Motor neuron (in vitro differentiated cells): ENCODE measurements at places on chromosomes 1 and 21.

DNA sequence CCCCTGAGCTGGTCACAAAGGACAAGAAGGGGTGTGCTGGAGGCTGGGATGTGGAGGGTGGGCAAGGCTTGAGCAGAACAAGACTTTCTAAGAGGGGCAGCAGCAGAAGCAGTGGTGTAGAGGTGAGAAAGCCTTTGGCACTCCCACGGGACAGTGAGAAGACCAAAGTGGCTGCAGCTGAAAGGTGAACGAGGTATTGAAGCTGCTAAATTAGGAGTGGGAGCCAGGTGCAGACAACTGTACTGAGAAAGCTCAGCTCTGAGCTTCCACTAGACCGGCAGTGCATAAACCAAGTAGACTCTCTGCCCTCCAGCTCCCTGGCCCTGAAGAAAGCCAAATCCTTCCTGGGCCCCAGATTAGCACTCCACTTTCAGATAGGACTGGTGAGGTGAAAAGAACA, 93.0 kb downstream of the VWA5B1 start:
- ATAC-seq, result no peak

DNA sequence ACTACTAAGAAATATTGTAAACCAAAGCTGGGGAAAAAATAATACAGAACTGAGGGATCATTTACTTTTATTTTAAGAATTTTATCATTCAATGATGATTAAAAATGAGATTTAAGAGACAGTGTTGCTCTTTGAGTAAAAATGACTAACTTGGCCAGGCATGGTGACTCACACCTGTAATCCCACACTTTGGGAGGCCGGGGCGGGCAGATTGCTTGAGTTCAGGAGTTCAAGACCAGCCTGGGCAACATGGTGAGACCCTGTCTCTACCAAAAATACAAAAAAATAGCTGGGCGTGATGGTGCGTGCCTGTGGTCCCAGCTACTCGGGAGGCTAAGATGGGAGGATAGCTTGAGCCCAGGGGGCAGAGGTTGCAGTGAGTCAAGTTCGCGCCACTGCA, 21.8 kb upstream of the PLEKHO1 start:
- ATAC-seq, result no peak

- ATAC-seq, result peak; percentile 51
Observed at GRCh38 chr1:161071886-161072371, 2.2 kb upstream of the ARHGAP30 start.

GRCh38 chr1:15452866-15453571, 3.5 kb upstream of the CELA2A start:
- ATAC-seq, result no peak

GRCh38 chr1:101592845-101593244, 356.0 kb downstream of the S1PR1 start:
- no peak for ATAC-seq

- ATAC-seq, result no peak
Observed at GRCh38 chr1:7885513-7886404, 32.9 kb upstream of the UTS2 start.

- ATAC-seq, result peak; percentile 41
Observed at GRCh38 chr1:150516050-150516591, 569 bp downstream of the FALEC start.

DNA sequence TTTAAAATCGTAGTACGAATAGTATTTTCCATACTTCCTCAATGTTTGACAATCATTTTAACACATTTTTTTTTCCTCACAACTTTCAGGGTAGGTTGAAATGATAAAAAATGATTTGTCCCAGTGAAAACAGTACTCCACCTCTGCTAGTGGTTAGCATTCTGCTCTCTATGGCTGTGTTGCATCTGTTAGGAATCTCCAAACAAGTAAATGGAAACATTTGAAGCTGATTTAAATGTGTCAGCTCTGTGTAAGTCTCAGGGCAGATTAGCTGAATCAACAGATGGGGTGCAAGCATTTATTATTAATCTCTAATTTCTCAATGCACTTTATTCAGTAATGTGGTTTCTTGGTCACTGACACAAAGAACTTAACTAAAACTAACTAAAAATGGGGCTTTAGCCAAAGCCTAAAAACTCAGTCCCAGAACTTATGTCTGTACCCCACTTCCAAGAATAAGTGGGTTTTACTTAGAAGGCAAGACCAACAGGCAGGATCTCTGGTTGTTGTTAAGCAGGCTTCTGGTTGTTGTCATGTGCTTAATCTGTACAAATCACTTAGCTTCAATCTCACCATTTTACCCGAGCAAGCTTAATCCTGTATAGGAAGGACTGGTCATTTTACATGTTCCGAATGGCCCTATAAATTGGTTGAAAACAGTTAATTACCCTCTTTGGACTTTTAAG, 67.8 kb downstream of the PRRX1 start:
- peak; percentile 31 for ATAC-seq

- peak; percentile 55 for ATAC-seq
Observed at GRCh38 chr21:45617021-45617921, 26.3 kb upstream of the PCBP3 start.

GRCh38 chr1:171801487-171801891, 20.0 kb downstream of the METTL13 start:
- peak; percentile 10 for ATAC-seq

GRCh38 chr1:53400761-53401674, 58.2 kb upstream of the DMRTB1 start:
- ATAC-seq, result no peak

DNA sequence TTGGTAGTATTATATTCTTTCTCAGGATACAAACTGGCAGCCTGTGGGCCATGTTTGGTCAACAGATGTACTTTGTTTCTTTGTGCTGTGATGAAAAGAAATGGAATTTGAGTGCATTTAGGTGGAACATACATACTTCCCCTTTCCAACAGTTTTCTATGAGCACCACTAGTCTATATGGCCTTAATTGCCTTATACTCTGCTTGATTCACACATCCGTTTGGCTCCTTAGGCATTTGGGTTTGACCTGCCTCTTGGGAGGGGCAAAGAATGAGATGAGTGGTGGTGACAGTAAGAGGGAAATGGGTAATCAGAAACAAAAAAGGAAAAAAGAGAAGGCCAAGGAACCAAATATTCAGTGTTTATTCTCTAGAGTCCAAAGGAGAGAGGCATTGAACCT, 17.0 kb downstream of the CFAP126 start:
- ATAC-seq, result no peak

DNA sequence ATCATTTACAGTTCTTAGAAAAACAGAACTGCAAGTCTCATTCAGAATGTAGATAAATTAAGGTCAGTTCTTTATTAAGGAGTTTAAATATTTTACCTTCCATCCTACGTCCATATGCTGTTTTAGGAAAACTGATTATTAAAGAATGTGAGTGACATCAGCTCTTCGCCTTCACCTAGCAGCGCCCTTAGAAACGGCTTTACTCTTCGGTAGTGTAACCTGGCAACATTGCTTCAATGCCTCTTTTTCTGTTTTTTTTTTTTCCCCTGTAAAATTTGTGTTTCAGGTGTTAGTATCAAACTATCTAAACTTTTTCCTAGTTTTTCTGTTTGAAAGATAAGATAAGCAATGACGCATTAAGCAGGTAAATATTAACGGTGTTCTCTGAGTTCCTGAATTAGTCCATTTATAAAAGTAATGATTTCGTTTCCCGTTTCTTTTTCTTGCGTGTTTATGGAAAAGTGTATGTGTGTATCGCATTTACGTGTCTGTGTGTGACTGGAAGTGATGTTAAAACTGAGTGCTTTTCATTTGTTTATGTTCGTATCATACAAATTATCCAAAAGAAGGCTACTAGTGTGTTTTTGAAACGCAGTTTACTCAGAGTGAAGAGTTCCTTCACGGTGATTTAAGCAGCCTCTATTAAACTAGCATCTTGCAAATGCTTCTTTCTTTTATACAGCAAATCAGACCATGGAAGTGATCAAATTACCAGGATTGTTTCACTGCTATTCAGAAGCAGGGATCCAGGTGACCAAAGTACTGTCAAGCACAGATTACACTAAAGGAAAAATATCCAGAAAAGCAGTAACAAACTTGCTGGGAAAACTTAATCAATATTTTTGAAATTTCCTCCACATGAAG, 139.0 kb downstream of the SDCCAG8 start:
- no peak for ATAC-seq

- no peak for ATAC-seq
Observed at GRCh38 chr1:223386013-223386412, 7.2 kb upstream of the CCDC185 start.

DNA sequence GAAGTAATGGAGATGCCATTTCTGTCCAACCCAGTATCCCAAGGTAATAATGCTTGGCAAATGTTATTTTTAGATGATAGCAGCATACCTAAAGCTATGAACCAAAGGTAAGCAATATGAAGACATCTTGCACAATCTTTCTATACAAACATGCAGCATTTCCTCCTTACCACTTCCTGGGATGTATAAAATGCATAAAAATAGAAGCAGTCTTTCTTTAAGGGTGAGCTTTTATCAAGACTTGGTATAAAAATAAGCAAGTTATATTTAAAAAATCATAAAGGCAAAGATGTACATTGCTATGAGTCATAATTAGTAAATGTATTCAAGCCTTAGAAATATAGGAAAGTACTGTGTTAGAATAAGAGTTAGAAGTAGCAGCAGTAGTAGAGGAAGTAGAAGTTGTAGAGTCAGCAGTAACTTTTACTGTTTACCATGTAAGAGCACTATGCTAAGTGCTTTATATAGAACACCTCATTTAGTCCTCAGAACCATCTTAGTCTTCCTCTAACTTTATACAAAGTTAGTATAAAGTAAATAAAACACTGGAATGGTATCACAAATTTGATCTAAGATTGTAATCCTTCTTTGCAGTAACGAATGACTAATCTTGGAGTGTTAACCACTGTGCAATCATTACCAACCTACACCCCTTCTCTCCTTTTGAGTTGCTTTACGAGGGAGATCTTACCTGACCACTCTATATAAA, 371.3 kb downstream of the VAV3 start:
- no peak for ATAC-seq

DNA sequence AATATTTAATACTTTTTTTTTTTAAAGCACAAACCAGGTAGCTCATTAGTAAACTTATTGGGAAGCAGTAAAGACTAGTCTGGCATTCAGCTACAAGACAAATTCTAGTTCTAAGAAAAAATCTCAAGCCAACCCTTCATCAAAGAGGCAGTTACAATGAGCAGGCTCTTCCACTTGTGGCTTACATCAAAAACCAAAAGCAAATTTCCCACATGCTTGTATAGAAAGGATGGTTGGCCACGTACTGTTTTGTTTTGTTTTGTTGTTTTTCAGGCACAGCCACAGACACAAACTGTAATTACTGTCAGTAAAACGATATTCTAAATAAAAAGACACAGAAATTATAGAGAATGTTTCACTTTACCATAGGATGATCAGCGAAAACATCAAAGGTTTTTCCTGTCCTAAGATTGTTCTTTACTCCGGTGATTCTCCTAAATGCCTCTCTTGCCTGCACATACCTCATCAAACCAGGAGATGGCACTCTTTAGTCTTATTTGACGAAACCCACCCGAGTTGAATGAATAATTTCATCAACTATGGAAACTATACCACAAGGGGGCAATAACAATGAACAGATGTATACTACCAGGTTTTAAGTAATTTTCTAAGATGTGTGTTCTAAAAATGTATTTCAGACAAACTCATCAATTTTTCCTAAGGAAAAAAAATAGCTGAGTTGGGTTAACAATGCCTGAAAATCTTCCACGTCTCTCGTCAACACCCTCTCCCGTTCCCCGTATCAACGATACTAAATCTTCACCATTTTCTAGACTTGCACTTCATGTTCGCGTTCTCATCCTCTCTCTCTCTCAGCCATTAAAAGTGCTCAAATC, 26.9 kb downstream of the RPL5 start:
- peak; percentile 85 for ATAC-seq

- no peak for ATAC-seq
Observed at GRCh38 chr1:30286241-30286987, 437.0 kb downstream of the MATN1 start.

GRCh38 chr1:212137854-212138253, 102.3 kb downstream of the DTL start:
- ATAC-seq, result no peak

GRCh38 chr1:11990303-11991032, 10.2 kb downstream of the MFN2 start:
- ATAC-seq, result no peak

GRCh38 chr1:92838519-92838918, 6.7 kb downstream of the RPL5 start:
- no peak for ATAC-seq

DNA sequence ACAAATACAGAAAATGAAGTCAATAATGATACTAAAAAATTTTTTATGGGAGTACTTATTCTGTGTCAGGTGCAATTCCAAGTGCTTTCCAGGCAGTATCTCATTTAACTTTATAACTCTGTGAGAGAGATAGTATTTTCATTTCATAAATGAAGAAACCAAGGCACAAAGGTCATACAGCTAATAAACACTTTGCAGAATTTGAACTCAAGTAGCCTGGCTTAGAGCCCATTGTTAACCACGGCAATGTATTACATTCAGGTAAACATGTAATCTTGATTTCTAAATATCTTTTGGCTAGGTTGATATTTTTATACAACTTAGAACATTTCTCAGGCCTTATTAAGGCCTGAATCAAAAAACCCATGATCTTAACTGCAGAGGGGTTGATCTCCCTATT, 28.9 kb upstream of the PKN2 start:
- no peak for ATAC-seq

- no peak for ATAC-seq
Observed at GRCh38 chr1:227043755-227044154, 103.7 kb downstream of the COQ8A start.

GRCh38 chr1:111611986-111612385, 7.6 kb upstream of the RAP1A start:
- ATAC-seq, result no peak

- ATAC-seq, result peak; percentile 38
Observed at GRCh38 chr1:151988405-151988923, 5.2 kb downstream of the S100A10 start.

DNA sequence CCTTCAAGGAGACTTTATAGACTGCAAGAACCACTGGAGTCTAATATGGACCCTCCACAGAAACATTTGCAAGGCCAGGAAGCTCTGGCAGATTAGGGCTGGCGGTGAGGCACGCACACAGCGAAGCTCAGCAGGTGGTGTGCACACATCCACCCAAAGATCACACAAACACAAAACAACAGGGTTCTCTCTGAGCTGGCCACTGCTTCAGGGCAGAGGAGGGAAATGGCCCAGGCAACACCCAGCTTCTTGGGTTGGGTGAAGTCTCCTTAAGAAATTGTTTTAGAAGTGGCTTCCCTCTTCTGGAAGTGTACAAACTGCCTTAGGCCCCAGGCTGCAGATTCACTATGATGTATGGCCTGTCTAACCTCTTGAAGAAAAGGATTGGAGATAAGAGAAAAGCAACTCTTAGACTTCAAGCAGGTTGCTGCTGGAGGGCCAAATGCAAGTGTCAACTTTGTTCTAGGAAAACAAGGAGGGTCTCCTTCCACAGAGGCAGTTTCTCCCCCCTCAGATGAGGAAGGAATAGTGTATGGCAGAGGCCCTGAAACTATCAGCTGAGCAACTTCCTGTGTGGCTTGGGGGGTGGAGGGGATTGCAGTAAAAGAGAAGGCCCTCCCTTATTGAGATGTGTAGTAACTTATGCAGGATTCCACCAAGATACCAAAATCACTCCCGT, 2.0 kb downstream of the RCSD1 start:
- ATAC-seq, result no peak
